ENCODE measurements at places on chromosomes 3 and 15.
A peak's percentile ranks its signal among the peaks of the same experiment; 100 is the strongest.

- DNase-seq: no peak
Measured at GRCh38 chr3:29281344-29282241, 722 bp downstream of the RBMS3 start.

DNA sequence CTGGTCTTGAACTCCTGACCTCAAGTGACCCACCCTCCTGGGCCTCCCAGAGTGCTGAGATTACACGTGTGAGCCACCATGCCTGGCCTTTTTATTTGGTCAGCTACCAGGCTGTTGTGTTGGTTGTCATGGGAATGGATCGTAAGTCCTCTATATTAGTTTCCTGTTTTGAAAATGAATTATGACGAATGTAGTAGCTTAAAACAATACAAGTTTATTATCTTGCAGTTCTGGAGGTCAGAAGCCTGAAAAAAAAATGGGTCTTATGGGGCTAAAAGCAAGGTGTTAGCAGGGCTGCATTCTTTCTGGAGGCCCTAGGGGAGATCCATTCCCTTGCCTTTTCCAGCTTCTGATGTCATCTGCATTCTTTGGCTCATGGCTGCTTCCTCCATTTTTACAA, 25.1 kb upstream of the HERC1 start:
- no peak for DNase-seq

- DNase-seq: no peak
Measured at GRCh38 chr15:71588746-71589145, 221.6 kb upstream of the NR2E3 start.

DNA sequence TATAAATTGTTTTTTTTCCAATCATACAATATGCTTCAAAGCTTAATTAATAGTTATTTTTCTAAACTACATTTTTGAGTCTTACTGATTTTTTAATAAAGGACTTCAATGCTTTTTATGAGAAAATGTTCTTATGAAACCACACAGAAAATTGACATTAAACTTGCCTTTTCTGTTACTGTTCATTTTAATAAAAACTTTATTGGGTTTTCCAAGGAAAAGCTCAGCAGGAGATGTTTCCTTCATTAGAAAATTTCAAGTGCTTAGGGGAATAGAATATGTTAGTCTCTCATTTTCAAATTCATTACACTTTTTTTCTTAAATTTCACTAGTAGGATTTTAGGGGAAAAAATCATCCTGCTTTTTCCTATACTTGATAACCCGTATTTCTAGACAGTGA, 711.4 kb downstream of the DIPK2A start:
- no peak for DNase-seq

DNA sequence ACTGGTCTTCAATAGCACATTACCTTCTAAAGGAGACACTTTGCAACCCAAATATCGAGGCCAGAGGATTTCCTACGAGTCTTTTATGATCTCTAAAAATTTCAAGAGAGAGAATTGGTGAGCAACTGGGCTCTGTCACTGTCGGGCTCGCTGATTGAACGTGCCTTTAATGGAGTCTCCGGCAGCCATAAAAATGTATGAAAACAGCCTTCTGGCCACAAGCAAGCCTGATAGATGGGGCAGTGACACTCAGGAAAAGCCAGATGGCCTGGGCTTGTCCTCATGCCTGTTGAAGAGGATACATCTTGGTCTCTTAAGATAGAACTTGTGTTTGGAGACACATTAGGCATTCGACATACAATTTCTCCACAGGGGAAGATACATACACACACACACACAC, 419.5 kb upstream of the PROK2 start:
- no peak for DNase-seq

- no peak for DNase-seq
Measured at GRCh38 chr3:163891771-163892170, 1186.5 kb downstream of the SI start.

- DNase-seq: no peak
Measured at GRCh38 chr3:174482541-174482940, 376.6 kb upstream of the NAALADL2 start.

DNA sequence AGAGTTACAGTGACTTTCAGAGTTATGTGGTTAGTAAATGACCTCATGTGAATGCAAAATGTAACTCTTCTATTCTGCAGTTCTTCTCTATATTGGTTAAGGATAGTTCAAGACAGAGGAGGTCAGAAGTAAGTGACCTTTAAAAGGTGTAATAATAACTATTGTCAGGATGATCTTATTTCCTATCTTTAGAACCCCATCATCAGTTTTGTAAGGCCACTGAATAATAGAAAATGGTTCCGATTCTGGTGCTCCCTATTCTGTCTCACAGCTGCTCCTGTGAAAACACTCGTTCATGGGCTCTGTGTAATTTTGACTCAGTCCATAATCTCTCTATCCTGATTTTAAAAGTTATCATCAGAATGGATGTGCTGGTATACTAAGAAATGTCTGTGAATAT, 463.3 kb downstream of the LPP start:
- no peak for DNase-seq

DNA sequence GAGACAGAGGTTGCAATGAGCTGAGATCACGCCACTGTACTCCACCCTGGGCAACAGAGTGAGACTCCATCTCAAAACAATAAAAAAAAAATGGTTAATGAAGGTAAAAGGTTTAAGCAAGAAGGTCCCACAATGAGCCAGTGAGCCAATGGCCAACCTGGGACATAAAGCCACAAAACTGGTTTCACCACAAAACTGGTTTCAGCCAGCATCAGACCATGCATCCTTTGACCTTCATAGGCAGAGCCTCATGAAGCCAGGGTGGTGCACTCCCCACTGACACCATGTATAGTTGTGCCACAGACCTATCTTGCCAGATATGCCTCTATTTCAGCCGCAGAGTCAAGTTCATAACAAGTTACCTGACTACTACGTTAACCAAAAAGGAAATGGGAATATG, 41.9 kb downstream of the SCAP start:
- DNase-seq: no peak

GRCh38 chr15:78320183-78320582, 20.0 kb upstream of the CRABP1 start:
- DNase-seq: no peak

DNA sequence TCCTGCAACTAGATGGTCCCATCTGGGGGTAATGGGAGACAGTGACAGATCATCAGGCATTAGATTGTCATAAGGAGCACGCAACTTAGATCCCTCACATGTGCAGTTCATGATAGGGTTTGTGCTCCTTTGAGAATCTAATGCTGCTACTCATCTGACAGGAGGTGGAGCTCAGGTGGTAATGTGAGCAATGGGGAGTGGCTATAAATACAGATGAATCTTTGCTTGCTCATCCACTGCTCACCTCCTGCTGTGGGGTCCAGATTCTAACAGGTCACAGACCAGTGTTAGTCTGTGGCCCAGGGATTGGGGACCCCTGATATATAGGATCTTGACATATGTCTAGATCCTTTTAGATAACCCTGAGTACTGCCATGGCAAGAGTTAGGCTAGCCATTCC, 52.7 kb downstream of the RASGRF1 start:
- DNase-seq: no peak

DNA sequence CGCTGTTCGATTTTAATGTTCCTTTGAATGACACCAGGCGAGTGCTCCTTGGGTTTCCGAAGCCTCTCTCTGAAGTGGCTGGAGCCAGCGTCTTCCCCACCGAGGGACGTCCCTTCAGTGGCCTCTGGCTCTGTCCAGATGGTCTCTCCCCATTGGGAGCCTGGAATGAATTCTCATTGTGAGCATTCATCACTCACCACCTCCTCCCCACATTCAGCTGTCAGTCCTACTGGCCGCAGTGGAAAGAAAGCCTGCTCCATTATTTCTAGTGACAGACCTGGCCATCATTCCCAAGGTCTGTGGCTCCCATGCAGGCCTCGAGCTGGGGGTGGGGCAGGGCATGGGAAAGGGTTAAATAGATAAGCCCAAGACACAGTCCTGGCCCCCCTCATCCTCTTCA, 35.2 kb downstream of the ZNF710 start:
- no peak for DNase-seq

DNA sequence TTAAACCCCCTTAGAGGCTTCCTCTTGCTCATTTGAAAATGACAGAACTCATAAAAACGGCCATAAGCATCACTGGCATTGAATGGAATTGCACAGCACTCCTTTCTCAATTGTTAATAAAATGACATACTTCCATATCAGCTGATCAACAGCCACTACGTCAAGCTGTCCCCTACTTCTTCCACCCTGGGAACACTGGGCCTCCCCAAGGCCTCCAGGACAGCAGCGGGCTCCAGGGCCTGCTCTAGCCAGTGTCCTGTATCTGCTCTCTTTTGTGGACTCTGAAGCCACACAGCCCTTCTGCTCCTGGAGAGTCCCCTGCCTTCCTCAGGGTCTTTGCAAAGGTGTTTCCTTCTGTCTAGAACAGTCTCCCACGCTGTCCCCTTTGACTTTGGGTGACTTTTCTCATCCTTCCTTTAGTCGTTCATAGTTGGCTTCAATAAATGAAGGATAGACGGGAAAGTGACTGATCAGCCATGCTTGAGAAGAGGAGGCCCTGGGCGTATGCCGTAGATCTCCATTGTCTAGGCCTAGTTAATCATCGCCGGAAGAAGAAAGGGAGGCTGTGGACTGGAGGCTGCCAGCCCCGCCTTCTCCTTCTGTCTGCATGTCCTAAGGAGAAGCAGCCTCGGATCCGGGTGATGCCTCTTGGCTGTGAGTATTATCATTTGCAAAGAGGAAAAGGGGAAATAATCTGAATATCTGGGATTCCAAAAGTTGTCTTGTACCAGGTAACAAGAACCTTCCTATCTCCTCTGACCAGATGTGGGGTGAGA, 4.7 kb upstream of the THSD4 start:
- DNase-seq: no peak

DNA sequence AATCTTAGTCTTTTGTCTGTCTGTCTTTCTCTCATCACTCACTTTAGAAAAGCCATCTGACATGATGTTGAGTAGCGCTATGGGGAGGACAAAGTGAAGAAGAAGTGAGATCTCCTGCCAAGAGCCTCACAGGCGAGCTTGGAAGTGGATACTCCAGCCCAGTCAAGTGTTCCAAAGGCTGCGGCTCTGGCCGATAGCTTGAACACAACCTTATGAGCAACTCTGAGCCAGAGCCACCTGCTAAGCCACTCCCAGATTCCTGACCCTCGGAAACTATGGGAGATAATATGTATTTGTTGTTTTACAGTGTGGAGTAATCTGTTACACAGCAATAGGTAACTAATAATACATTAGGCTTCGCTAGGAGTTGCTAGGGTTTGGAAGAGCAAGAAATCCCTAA, 76.2 kb downstream of the MB21D2 start:
- DNase-seq: no peak

DNA sequence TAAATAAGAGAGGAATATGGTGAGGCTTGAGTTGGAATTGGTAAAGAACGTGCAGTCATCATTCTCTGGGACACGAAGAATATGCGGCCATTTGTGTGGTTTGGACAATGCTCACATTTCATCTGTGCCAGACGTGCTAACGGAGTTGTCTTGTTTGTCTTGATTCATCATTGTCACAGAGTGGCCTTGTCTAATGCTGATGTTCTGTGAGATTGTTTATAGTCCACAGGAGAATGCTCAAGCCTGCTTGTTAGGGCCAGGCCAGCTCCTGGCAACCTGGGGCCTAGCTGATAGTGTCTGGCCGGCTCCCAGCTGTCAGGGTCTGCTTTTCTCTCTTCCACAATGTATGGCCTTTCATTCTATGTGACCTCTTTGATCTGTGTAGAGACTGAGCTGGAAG, 384.7 kb downstream of the EDEM1 start:
- DNase-seq: peak; percentile 2

DNA sequence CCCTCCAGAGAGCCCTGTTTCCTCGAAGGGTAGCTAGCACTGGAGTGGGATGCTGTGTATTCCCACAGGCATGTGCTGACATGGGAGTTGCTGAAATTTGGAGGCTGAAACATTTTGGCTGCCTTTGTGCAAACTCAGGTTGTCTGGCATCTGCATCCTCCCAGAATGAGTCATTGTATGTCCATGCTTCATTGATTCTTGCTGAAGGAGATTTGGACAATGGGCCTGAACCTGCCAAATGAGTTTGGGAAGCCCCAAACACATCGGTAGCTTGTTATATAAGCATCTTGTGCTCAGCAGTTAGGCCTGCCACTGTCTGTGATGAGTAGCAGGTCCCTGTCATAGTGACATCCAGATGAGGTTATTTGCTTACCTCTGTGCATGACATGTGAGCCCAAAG, 160.0 kb downstream of the IL5RA start:
- DNase-seq: no peak

- DNase-seq: no peak
Measured at GRCh38 chr3:64327100-64327804, 102.0 kb upstream of the PRICKLE2 start.

DNA sequence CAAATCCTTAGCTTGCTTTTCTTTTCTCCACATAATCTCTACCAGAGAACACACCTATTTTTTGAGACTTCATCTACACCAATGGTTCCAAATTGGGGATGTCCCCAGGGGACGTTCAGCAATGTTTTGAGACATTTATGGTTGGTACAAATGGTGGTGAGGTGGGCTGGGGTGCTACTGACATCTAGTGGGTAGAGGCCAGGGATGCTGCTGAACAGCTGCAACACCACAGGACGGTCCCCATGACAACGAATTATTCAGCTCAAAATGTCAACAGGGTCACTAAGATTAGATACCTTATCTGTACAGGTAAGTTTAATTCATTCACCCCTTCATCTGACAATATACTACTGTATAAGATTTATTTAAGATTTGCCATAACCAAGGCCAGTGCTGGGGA, 14.4 kb downstream of the GK5 start:
- DNase-seq: no peak

GRCh38 chr15:39281094-39281493, 299.8 kb upstream of the THBS1 start:
- DNase-seq: no peak
